ENCODE measurements at places on chromosomes 12 and 14. TPM values are rescaled to one million over a fixed set of nuclear protein-coding genes. Genes with fewer than 3 reads are reported as not detected.

DNA sequence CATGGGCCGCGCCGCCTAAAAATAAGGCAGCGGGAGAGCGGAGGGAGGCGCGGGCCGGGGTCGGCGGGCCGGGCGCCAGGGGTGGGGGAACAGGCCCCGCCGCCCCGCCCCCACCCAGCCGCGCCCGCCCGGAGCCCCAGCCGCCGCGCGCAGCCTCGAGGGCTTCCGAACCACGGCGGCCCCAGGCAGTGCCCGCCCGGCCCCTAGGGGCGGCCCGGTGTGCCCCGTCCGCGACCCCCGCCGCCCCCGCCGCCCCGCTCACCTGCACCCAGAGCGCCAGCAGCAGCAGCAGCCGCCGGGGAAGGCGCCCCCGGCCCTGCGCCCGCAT, 519 bp downstream of the JAG2 start:
- DNase-seq: no peak

- no peak for DNase-seq
These were observed 34.9 kb upstream of the ZNF740 start for GRCh38 chr12:53145383-53146260.

DNA sequence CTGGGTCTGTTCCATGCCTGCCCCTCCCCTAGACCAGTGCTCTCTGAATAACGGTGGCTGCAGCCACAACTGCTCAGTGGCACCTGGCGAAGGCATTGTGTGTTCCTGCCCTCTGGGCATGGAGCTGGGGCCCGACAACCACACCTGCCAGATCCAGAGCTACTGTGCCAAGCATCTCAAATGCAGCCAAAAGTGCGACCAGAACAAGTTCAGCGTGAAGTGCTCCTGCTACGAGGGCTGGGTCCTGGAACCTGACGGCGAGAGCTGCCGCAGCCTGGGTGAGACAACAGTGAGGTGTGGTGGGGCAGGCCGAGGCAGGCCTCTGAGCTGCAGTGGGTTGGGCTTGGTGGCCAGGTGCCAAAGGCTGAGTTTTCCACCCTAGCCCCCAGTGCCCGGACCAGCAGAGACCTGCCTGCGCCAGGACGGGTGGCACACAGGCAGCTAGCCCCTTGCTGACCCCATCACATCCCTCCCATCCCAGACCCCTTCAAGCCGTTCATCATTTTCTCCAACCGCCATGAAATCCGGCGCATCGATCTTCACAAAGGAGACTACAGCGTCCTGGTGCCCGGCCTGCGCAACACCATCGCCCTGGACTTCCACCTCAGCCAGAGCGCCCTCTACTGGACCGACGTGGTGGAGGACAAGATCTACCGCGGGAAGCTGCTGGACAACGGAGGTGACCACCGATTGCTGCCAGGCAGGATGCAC, 28.2 kb upstream of the LRP1-AS start:
- DNase-seq: peak; percentile 52

SCAF11 gene
- 137 TPM for total RNA-seq

PTPRR gene
- total RNA-seq: not detected

ZBTB1 gene
- 84.2 TPM for total RNA-seq

Measured in activated CD8-positive, alpha-beta memory T cell treated with anti-CD3 and anti-CD28 coated beads, Interleukin-2, amount 10 ng/mL, durations not matched to agents 7 days and 5 days (primary cell).